ENCODE measurements at places on chromosomes 7 and 10.

DNA sequence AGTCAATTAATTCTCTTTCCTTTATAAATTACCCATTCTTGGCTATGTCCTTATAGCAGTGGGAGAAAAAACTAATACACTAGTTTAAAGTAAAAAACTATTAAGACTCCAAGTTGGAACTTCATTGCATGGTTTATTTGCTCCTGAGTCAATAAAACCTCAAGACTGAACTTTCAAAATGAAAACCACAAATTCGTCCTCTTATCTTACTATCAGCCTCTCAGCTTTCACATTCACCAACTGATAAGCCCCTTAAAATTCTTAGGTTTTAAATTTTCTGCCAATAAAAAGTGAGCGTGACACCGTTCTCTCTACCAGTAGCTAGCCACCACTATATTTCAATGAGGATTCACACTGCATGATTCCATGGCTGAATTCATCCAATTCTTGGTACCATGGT lies 346.4 kb upstream of the NPSR1 start:
- DNase-seq, result no peak

- DNase-seq, result no peak
Observed at GRCh38 chr7:42181566-42181965, 55.4 kb downstream of the GLI3 start.

DNA sequence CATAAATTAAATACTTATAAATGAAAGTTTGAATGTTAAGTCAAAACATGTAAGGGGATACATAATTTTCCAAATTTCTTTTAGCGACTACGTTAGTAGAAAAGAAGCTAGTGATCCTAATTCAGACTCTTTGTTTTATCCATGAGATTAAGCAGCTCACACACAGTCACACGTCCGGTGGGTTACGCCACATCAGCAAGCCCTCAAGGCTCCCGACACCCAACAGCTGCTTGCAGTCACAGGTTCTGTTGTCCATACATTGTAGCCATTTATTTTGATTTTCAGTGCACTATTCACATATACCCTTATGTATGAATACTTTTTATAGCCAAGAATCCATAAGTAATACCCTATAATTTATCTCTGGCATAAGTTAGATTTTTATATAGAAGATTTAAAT lies 39.5 kb downstream of the XRCC2 start:
- no peak for DNase-seq

DNA sequence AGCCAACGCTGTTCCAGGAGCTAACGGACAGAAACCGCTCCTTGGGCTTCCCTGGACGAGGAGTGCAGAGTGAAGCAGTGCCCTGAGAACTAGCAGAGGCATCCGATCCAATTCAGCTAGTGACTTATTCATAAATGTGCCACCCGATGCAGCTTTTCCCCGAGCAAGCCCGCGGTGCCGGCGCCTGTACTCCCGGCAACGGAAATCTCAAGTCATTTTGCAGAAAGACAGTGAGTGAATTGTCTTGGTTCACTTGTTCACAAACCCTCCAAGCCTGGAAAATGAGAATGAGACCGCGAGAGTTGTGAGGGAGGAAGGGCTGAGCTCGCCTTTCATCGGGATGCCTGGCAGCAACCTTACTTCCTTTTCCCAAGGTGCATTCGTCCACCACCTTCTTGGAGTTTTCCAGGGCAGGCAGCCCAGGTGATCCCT lies 87.5 kb downstream of the COBL start:
- DNase-seq, result no peak

GRCh38 chr7:6165075-6165474 lies 107.3 kb downstream of the CYTH3 start:
- DNase-seq, result no peak

GRCh38 chr10:34859170-34859569 lies 44.1 kb upstream of the PARD3 start:
- DNase-seq, result no peak

GRCh38 chr10:8544057-8544380 lies 489.5 kb downstream of the GATA3 start:
- no peak for DNase-seq

GRCh38 chr10:66927251-66927935 lies 1.6 kb downstream of the LRRTM3 start:
- DNase-seq, result no peak

DNA sequence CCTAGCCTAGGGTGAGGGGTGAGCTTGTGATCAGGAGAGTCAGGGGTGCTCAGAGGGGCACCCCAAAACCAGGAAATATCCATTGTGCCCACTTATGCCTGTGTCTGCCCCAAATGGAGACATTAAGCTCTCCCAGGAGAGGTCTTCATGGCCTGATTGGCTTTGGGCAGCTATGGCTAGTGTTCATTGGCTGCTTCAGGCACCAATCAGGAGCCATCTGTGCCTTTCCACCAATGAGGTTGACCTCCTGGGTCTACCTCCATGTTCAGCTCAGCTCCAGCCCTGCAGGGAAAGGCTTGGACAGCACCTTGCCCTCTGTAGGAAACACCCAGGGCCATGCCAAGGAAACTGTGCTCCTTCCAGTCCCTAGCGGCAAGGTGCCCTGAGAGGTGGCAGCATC lies 23.9 kb upstream of the HSPB1 start:
- DNase-seq, result no peak

GRCh38 chr10:100826031-100826651 lies 80.8 kb downstream of the PAX2 start:
- DNase-seq, result no peak

DNA sequence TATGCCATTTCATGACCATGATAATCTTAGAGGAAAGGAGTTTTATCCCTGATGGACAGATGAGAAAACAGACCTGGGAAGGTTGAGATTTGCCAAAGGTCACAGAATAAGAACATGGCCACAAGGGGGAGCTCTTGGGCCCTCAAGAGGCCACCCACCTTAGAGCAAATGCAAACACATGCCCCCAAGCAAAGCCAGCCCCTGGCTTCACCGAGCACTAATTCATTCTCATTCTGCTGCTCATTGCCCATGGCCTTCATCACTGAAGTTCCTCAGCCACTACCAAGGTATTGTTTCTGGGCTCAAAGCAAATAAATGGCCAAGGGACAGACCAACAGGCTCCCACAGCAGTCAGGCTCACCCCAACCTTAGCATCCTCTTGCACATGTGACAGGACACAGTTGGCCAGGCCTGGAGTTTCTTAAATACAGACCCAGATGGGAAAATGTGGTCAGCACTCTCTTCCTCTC lies 44.2 kb downstream of the PDLIM1 start:
- peak; percentile 56 for DNase-seq

DNA sequence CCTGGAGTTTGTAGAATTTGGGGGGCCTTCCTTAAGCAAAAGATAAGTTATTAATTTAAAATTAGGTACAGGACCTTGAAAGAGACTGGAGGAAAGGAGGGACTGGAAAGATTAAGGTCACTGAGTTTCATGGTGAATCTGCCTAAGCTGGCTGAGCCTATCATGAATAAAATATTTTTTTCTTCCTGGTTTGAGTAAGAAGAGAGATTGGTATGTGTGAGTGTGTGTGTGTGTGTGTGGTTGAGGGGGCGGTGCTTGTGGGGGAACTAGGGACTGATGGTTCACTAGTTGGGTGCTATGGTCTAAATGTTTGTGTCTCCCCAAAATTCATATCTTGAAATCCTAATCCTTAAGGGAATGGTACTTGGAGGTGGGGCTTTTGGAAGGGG lies 142.5 kb upstream of the PRKCQ start:
- DNase-seq, result no peak

GRCh38 chr10:2949221-2949947 lies 118.0 kb upstream of the PFKP start:
- DNase-seq, result no peak

DNA sequence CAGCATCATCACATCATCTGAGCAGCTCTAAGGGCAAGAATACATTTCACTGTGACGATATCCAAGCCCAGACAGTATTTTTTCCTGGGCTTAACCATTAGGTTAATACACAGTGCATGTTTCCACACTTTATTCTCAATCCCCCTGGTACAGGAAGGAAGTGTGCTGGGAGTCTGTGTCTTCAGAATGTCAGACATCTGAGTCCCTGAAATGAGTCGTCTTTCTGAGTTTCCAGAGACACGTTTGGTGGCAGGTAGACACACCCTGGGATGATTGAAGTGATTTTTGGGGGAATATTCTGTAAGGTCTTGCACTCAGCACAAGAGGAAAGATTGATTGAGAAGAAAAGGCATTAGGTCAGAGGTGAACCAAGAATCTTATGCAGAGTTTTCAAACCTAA lies 13.1 kb upstream of the SHH start:
- no peak for DNase-seq

DNA sequence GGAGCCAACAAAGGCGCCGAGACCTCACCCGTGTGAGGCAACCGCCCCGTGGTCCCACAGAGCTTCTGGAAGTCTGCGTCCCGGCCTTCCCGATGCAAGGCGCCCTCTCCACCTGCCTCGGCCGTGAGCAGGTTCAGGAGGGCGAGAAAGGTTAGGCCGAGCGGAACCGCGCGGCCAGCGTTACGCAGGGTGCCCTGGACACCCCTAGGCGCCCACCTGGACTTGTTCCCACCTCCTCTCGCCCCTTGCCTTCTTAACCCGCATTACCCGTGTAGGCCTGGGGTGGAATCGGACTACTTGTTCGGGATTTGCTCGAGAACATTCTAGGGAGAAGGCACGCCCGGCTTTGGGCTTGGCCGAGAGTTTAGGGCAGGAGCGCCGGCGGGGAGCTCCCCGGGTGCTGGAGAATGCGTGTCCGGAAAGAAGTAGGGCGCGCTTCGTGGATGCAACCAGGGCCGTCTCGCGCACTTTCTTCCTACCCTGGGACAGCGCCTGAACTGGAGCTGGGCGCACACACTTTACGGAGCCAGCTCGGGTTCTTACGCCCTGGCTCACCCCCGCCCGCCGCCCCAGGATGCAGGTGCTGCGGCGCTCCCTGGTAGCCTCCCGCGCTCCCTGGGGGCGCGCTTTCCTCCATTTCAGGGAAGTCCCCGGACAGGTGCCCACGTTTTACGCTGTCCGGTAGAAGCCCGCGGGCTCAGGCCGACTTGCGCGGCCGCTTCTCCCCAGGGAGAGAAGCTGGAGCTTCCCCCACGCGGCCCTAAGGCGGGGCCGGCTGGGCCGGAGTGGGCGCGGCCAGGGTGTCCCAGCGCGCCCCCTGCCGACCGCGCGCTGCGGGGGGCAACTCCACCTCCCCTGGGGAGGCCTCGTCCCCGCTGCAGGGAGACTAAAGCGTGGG lies 74.5 kb downstream of the INSIG1 start:
- DNase-seq, result no peak

- DNase-seq, result no peak
Observed at GRCh38 chr10:47009215-47009838, 98.1 kb downstream of the PTPN20 start.

- DNase-seq, result no peak
Observed at GRCh38 chr7:2824678-2825461, 19.2 kb downstream of the GNA12 start.

GRCh38 chr7:140519007-140519399 lies 39.7 kb upstream of the MKRN1 start:
- no peak for DNase-seq

- DNase-seq, result no peak
Observed at GRCh38 chr7:137590071-137590755, 246.7 kb upstream of the PTN start.

DNA sequence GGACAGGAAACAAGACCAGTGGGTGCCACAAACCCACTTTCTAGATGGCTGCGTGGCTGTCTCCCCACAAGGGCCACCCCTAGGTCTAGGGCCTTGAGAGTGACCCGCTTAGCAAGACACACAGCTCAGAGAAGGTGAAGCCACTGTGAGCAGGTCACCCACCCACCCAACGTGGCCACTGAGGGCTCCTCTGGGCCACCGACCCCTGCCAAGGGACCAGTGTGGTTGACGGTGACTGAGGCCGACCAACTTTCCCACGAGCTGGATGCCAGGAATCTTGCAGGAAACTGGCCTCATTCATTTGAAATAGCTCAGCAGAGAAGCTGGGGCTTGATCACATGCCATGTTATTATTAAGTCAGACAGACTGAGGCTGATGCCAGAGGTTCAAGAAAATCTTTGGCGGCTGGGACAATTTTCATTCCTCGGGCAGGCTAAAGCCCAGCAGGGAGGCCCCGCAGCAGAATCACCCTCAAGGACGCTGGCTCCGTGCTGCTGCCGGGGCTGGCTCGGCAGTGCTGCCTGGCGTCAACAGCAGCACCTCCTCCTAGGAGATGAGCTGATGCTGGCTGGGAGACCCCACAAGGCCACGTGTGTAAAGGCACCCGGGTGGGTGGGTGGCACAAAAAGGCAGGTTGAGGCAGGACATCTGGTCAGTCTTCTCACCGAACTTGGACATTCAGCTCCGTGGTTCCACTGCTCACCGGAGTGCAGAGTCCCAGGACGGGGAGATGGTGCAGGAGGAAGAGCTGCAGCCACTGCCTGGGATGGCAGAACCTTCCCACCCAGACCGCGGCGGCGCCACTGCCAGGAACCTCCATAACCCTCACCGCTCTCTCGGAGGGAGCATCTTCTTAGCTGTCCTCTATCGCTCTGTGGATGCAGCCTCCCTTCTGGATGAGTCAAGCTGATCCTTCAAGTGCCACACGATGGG lies 57.8 kb downstream of the ZRANB1 start:
- DNase-seq, result no peak

- DNase-seq, result no peak
Observed at GRCh38 chr10:98289802-98290209, 21.8 kb upstream of the LOXL4 start.

DNA sequence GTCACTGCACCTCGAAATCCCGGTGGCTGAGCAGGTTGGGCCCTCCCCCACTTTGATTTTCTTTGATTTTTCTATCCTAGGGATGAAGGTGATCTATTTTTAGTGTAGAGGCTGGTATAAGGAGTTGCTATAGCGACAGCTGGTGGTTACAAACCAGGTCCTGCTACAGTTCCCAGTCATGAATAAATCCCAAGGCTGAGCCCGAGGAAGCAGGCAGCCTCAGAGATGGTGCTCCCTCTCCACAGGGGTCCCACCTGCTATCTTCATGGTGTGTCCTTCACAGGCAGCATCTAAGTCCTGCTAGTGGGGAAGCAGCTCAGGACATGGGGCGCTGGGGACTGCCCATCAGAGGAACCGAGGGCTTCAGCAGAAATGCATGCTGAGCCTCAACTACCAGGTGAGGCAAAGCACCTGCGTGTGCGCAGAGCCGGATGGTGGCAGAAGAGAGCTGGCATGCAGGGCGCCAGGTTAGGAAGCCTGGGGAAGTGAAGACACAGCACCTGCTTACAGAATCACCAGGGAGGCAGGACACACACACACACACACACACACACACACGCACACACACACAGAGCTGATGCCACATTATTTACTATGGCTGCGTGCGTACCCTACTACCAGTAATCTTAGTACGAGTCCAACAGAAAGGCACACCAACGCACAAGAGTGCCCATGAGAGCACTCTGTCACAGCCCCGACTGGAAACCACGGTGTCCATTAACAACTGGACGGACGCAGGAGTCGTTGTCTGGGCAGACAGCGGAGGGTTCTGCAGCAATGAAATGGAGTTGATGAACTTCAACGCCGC lies 150.9 kb downstream of the PRKAG2 start:
- no peak for DNase-seq

GRCh38 chr7:66050990-66051448 lies 24.6 kb upstream of the ASL start:
- peak; percentile 81 for DNase-seq

- DNase-seq, result no peak
Observed at GRCh38 chr7:38311329-38311937, 38.0 kb upstream of the TARP start.

- DNase-seq, result no peak
Observed at GRCh38 chr10:57716884-57717283, 550.8 kb downstream of the IPMK start.

Measured in HFF-Myc (cell line).